Spleen (tissue), 13 donors: ENCODE measurements at places on chromosomes 7 and 10. TPM values are rescaled to one million over a fixed set of nuclear protein-coding genes. Genes with fewer than 3 reads are reported as not detected.

SPDYE2B gene
- not detected for total RNA-seq

LIPN gene
- total RNA-seq, result 0.92 TPM

POT1 gene
- 36.1 TPM for total RNA-seq

SHOC2 gene
- 66.5 TPM for total RNA-seq

KEL gene
- 10.0 TPM for total RNA-seq

GDF2 gene
- total RNA-seq, result not detected

TUBB8 gene
- 1.7 TPM for total RNA-seq

ZNF488 gene
- total RNA-seq, result not detected
